ENCODE measurements at places on chromosomes 4 and X.

DNA sequence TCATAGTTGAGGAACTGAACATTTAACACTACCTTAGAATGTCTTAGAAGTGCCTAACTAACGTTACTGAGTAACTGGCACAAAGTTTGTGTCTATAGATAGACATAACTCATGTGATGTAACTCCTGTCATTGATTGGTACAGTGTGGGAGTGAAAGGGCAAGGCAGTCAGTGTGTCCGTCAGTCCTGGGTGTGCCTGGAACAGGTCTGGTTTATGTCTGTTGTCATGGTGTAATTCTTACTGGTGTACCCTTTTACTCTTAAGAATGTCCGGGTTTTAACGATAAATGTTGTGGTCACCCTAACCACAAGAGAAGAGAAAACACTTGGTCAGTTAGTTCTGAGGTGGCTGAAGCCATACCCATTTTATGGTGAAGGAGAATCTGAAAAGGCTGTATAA is 93.1 kb upstream of the ESX1 start:
- DNase-seq: no peak

GRCh38 chrX:53093177-53093655 is 726 bp upstream of the KANTR start:
- no peak for DNase-seq

- DNase-seq: no peak
Measured at GRCh38 chrX:138740341-138740740, 28.8 kb upstream of the FGF13 start.

DNA sequence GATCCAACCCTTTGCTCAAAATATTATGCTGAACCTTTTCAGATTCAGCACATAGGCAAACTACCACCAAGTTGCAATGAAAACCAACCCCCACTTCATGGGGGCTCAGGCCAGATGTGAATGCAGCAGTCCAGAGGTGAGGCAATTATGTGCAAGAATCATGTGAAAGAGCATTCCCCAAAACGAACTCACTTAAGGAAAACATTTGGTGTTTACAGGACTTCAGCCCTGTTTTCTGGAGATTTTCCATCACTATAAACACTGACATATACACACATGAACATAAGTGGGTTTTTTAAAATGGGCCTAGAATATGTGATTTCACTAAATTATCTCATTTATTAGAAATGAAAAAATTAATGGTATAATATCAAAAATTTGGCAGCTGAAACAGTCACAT is 31.5 kb downstream of the BMP3 start:
- DNase-seq: no peak

Data from stimulated activated CD8-positive, alpha-beta memory T cell treated with anti-CD3 and anti-CD28 coated beads, Interleukin-7, amount 100 ng/mL, for 1 hour (primary cell).